ENCODE measurements at places on chromosomes 6 and 20.

DNA sequence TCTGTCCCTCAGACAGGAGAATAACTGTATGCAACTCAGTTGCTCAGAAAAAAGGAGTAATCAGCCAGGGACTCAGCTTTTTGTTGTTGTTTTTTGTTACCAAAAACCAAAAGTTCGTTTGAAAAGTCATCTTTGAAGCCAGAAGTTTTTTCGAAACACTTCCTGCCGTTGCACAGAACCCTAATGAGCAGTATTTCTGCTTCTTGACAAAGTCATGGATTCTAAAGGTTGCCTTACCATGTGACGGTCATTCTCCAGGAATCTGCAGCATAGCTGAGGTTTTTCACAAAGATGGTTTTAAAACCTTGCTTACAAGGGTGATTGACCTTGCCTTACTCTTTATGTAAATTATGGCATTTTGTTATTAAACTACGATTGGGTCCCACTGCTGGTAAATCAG is 1.9 kb downstream of the RAB32 start:
- no peak for DNase-seq

GRCh38 chr6:4113649-4114048 is 21.7 kb downstream of the ECI2 start:
- DNase-seq: no peak

DNA sequence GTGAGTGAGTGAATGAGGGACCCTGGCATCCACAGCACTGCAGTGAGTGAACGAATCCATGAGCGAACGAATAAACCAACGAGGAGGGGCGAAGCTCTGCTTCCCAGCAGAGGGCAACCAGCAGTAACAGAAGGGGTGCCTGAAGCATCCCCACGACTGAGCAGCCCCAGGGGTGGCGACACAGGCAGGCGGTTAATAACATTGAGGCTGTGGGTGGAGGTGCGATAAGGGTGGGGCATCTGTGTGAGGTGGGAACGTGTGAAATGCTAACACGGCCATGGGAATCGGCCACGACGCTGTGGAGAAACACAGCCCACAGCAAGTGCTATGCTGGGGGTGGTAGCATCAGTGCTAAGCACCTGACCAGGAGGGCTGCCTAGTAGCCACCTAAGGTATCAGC is 75.9 kb downstream of the TAF4 start:
- DNase-seq: no peak

DNA sequence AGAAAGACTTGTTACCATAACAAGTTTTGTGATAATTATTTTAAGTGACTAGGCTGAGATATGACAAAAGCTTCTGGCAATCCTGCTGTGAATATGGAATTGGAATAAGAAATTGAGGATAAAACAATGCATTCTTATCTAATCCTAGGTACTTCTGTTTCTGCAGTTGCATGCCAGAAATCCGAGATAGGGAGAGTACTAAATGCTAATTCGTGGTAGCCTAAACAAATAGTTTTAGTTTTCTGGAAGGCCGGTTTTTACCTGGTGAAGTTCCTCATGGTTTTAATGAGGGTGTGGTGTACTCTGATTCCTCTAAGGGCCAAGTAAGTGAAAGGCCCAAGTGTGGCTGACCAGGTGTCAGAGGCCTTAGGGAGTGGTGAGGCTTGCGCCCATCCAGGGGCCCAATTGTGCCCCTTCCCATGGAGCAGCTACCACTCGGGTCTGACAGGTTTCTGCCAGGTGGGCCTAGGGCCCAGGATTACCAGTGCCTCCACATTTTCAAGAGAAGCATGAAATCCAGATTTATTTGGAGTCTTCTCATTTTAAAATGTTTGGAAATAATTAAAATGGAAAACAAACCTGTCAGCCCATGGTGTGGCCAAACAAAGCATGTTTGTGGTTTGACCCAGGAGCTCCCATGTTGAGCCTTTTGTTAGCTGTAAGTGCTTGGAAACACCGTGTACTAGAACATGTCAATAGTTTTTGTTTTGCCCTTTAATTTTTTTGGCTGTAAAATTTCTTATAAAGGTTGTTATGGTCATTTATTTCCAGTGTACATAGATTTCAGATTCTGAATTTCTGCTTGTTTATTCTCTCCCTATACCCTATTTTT is 6.6 kb downstream of the PLCB4 start:
- no peak for DNase-seq

GRCh38 chr20:48541581-48542071 is 286.2 kb downstream of the PREX1 start:
- DNase-seq: no peak

GRCh38 chr6:150118203-150118602 is 24.6 kb upstream of the PPP1R14C start:
- DNase-seq: no peak

- peak; percentile 62 for DNase-seq
These were observed 294.0 kb downstream of the SOX4 start for GRCh38 chr6:21887231-21888185.

DNA sequence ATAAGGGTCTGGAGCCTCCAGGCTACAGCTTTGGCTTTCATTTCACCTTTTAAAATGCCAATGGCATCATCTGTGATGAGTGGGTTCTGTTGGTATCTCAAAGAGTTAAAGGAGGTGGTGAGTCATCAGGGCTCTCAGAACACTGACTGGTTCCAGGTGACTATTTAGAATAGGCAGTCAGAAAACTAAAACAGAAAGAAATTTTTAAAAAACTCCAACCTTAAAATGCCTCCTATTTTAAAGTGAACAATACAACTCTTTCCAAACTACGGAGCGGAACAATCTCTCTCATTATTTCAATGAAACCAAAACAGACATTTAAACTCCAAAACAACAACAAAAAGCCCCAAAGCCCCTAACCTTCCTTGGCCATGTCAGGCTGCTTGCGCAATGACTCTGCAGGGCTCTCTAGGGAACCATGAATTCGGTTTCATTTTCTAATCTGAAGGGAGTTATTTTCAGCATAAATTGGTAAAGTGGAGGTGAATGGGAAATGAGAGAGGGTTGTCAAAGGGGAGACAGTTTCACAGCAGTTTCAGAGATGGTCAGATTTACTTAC is 194.9 kb downstream of the KIF6 start:
- DNase-seq: no peak

DNA sequence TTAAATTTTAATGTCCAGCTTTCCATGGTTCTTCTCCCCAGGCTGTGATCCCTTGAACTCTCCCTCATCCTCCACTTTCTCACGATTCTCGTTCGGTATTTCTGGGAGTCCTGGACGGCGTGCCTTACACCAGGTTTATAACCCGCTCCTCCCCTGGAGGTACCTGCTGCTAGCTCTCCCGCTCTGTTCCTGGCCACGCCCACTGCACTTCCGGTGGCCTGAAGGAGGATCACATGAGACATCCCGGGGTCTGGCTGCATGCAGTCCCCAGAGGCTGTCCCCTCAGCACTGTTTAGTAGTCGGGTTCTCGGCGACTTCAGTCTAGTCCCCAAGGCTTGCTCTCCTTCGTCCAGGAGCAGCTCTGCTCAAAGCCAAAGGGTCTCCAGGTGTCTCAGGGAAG is 28.4 kb upstream of the GCLC start:
- DNase-seq: no peak

- DNase-seq: no peak
These were observed 226.9 kb downstream of the BCKDHB start for GRCh38 chr6:80333342-80333741.

- no peak for DNase-seq
These were observed 322.8 kb upstream of the GJE1 start for GRCh38 chr6:141809901-141810300.

DNA sequence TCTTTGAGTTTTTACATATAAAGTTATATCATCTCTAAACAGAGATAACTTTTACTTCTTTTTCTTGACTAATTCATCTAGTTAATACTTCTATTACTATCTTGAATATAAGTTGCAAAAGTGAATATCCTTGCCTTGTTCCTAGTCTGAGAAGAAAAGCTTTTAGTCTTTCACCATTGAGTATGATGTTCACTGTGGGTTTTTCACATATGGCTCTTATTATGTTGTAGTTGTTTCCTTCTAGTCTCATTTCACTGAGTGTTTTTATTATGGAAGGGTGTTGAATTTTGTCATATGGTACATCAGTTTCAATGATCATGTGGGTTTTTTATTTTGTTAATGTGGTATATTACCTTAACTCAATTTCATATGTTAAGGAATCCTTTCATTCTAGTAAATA is 488.3 kb downstream of the COL12A1 start:
- DNase-seq: no peak

- DNase-seq: no peak
These were observed 27.4 kb downstream of the MGME1 start for GRCh38 chr20:17995967-17996819.

DNA sequence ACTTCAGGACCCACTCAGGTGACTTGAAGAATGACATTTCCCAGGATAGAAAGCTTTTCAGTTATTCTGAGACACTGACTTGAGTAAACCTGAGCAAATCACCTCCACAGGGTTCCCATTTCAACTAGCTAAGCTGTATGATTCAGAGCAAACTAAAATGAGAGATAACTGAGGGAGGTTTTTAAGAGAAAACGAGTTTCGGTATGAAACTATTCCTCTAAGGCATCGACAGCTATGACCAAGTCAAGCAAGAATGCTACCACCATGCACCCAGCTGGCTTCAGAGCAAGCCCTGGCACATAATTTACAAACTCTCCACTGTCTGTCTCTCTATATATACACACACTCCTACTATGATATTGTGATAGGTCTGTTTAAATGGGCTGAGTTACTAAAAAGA is 75.4 kb downstream of the PERP start:
- no peak for DNase-seq

DNA sequence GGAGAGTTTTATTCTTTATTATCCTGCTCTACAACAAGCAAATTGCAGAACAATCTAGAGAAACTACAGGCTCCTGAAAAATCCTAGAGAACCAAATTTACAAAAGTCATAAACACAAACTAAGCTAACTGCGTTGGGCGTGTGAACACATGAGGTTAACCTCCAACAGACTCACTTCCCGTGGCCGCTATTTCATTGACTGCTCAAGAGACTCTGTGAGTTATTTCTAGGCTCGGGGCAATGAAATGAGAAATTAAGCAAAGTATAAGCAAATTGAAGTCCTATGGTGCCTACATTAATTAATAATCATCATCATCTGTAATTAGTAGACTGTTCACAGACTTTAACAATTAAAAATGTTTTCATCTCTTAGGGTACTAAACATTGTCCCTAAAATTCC is 100.0 kb downstream of the MBOAT1 start:
- no peak for DNase-seq

- no peak for DNase-seq
These were observed 39.3 kb upstream of the SRPK1 start for GRCh38 chr6:35960187-35960586.

DNA sequence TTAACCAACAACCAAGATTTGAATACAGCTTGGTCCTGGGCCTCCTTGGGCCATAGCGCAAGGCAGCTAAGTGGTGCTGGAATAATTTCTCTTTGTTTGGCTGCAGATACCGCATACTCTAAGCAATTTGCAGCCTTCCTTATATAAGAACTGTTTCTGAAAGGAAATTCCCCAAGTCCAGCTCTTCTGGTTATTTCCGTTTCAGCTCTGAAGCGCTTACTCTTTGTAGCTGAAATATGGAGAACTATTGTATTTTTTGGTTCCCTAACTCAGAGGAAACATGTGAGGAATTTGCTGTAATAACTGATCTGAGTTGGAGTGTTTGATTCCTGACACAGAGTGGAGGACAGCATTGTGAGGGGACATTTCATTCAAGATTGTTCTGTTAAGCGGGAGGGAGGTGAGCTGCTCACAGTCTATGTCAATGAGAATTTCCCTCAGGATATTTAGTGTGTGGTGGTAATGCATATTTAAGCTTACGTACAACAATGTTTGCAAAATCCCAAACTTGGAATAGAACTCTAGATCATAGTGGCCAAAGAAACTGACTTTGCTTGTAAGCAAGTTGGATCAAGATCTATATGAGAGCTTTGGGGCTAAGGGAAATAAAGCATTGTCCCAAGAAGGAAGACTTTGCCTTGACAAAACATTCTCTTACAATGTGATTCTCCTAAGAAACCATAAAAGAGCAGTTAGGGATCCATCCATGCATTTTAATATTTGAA is 576.6 kb upstream of the FLRT3 start:
- no peak for DNase-seq

DNA sequence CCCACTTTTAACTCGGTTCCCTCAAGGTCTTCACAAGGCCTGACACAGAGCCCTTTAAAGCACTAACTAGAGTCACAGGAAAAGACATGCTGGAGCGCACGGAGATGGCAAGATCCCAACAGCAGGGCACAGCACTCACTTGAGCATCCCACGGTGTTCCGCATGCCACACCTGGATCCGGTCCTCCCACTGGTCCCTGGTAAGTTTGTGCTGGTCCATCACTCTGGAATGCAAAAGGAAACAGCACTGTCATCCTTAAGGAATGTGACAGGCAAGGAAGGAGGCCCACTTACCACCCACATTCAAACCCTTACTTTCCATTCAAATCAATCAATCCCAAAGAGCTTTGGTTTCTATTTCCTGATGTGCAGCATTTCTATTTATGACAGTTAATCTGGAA is 34.7 kb downstream of the EZR start:
- DNase-seq: no peak

DNA sequence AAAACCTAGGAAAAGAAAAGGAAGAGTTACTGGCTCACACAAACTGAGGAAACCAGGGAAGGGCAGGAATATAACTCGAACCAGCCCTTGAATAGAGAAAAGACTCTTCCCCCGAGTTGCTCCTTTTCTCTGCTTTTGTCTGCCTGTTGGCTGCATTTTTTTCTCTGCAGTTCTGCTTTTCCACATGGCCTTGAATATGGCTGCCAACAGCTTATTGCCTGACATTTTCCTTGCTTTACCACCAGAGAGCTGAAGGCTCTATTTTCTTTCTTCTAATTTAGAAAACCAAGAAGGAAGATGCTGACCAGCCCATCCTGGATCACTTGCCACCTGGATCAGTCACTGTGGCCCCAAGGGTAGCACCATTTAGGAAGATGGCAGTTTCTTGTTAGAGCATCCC is 164.8 kb upstream of the MAN1A1 start:
- no peak for DNase-seq

DNA sequence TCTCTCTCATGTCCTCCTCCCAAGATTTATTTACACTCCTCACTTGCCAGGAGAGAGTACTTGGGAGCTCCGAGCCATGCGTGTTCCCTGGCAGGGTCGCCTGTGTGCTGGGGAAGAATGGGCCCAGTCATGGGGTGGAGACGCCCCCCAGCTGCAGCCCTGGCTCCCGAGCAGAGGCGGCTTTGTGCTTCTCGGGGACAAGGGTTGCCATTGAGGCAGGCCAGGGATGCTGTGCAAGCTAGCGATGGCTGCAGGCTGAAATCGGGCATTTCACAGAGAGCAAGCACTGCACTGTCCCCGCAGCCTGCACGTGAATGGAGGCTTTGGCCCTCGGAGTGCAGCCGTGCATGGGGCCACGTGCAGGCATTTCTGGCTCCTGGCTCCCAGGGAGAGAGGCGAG is 23.8 kb downstream of the PHACTR3 start:
- DNase-seq: no peak

GRCh38 chr20:57735831-57736737 is 26.3 kb upstream of the PMEPA1 start:
- DNase-seq: no peak

DNA sequence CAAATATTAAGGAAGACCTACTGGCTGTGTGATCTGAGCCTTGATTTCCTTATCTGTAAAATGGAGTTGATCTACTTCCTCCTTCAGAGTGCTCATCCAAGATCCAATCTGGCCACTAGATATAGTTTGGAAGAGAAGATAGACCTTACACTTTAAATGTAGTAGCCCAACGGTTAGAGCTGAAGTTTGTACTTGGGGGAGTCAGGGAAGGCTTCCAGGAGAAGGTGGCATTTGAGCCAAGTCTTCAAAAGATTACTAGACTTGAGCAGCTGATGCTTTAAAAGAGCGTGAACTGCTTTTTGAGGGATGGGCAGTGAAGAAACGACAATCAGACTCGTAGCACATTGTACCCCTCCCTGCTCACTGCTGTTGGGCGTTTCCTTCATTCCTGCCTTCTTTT is 3.6 kb downstream of the LBP start:
- DNase-seq: no peak

All from left renal cortex interstitium (tissue), 4 donors.